ENCODE measurements at places on chromosomes 6 and 20.

DNA sequence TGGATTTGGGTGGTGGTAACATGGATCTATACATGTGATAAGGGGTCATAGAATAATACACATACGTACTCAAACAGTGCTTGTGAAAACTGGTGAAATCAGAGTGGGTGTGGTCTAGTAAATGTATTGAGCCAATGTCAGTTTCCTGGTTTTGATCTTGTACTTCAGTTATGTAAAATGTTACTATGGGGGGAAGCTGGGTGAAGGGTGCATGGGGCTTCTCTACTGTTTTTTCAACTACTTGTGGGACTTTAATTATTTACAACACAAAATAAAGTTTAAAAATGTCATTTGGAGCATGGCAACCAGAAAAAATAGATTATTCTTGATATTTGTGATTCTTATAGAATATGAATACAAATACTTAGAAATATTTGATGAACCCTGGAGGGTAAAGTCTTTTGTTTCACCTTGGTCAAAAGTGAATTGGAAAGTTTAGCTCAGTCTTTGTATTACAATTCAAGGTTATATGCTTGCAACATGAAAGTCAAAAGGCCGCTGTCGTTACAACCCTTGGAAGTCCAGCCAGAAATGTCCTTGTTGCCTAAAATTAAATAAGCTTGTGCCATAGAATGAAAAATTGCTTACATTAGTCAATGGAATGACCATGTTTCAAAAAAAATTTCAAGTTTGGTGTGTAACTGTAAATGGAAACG, 74.1 kb downstream of the TXNDC5 start:
- DNase-seq, result no peak

GRCh38 chr6:158416883-158417759, 104.9 kb downstream of the TULP4 start:
- no peak for DNase-seq

- DNase-seq, result no peak
These were observed 157.4 kb downstream of the PKHD1 start for GRCh38 chr6:51929934-51930574.

GRCh38 chr6:1562171-1562955, 47.4 kb upstream of the FOXC1 start:
- no peak for DNase-seq

DNA sequence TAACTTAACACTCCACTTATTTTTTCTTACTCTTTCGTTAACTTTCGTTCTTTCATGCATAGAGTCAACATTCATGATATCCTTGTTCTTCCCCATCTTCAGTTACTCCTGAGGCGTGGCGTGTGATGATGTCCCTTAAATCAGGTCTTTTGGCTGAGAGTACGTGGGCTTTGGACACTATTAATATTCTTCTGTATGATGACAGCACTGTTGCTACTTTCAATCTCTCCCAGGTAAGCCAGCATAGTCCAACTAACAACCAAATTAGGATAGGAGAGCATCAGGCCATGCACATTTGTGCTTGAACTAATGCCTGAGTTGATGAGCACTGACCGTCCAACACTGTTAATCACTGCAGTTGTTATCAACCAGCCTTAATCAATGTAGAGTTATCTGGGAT, 119.6 kb downstream of the TMEM242 start:
- DNase-seq, result no peak

GRCh38 chr6:27957516-27957915, 475 bp downstream of the OR2B6 start:
- no peak for DNase-seq

- DNase-seq, result peak; percentile 46
These were observed 275.0 kb upstream of the BMP2 start for GRCh38 chr20:6492271-6493055.

DNA sequence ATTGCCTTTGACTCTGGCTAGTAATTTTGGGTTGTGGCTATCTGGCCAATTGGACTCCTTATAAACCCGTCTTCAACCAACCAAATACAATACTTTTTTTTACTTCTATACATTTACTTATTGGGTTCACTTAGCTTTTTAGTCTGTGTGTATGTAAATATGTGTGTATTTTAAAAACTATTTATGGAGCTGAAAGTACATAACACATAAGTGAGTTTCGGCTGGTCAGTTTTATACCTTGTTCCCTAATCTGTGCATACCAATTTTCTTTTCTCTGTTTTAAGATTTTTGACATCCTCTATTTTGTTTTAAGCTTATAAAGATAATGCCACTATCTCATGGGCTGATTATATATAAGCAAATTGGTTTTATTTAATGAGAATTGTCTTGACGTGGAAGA, 129.5 kb downstream of the LRRC1 start:
- DNase-seq, result no peak

DNA sequence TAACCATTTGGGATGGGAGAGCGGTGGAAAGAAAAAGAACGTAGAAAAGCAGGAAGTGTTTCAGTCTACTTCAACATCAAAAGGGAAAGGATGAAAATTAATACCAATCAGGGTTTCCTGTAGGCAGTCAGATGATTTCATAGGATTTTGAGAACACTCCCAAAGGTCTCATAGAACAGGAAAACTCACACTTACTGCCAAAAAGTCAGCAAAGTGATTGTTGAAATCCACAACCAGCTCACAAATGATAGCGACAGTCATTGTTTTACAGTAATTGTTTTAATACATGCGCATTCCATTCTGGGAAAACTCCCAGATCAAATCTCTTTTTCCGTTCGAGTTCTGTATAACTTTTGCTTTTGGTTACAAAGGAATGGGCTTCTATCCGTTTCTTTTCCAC, 5.3 kb upstream of the CNKSR3 start:
- DNase-seq, result no peak

DNA sequence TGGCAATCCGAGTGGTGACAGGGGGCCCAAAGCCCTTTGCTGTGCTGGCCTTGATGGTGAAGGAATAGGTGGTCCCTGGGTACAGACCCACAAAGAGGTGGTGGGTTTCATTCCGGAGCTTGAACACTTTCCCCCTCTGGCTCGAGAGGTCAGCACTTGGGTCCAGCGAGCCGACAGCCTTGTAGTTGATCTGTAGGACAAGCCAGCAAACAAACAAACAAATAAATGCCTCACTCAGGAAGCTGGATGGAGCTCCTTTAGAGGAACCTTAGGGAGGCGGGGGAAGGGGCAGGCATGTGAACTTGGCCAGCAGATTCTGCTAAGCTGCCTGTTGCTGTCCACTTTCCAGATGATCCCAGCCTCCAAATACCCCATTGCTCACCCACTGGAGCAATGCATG, 733.9 kb upstream of the CHD6 start:
- DNase-seq, result no peak

GRCh38 chr20:3751675-3752385, 15.7 kb downstream of the ADISSP start:
- DNase-seq, result no peak

DNA sequence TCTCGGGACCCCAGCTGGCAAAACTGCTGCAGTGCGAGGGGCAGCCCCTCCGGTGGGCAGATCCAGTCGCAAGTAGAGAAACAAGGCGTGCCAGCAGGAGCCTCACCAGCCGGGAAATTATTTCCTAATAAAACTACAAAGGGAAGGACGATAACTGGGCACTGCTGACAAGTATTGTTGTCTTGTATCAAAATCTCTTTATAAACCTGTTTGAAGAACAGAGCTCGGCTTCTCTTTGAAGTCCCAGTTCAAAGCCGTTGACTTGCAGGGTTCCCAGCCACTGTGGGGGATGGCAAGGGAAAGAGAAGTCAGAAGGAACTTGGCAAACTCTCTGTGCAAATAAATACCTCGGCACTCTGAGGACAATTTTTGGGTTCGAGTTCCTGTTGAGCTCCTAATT, 504.5 kb downstream of the CD83 start:
- DNase-seq, result no peak

GRCh38 chr6:70312165-70312745, 9.4 kb upstream of the COL9A1 start:
- DNase-seq, result peak; percentile 55
